ENCODE measurements at places on chromosomes 2 and 18. TPM values are rescaled to one million over a fixed set of nuclear protein-coding genes. Genes with fewer than 3 reads are reported as not detected.

The GLI2 gene
- not detected for total RNA-seq

The NEU4 gene
- total RNA-seq = 0.10 TPM

DNA sequence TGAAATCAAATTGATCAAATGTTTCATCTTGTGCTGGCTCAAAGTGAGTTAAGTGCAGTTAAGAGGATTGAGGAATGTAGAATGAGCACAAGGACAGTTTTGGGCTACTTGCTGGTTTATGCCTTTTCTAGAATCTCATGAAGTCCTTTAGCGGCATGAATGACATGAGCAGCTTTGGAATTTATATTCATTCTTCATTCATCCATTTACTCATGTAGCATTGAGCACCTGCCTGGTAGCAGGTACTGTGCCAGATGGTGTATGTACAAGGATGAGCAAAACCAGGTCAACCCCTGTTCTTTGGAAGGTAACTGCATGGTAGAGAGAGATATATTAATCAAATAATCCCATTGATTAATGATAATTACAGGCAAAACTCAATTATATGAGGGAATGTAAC is 1.2 kb downstream of the ICOS start:
- DNase-seq = no peak

- DNase-seq = no peak
Observed at GRCh38 chr18:61414086-61414485, 80.9 kb downstream of the CDH20 start.

The ANKRD62 gene
- not detected for total RNA-seq

DNA sequence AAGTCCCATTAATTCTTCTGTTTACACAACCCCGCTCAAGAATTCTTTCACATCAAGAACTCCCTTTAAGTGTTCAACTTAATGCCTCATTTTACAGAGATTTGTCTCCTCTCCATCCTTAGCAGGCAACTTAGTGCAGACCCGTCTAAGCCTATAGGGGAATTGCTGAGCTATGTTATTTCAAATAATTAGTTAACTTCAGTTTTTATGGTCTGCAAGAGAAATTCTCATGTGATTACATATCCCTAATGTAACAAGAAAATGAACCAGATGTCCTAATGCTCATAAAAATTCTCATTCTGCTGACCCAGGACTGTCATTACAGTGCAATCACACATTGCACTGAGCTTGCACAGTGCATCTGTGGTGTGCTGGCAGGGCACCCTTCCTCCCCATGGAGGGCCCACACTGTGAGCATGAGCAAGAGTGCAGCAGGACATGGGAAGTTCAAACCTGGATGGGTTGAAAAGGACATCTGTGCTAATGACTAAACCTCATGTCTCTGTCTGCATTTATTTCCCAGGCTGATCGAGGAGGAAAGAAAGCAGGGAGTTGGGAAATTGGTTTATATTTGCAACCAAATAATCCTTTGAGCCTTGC is 97.1 kb downstream of the COL5A2 start:
- DNase-seq = no peak

Data from activated B cell treated with CpG ODN at 0.5 μM for 24 hours (primary cell).